Placental epithelial cell (primary cell): ENCODE measurements at places on chromosomes 5 and 9. TPM values are rescaled to one million over a fixed set of nuclear protein-coding genes. Genes with fewer than 3 reads are reported as not detected.

CCNI2 gene
- 0.76 and 1.2 TPM in 2 replicates for total RNA-seq

ZNF169 gene
- 2.1 and 2.4 TPM in 2 replicates for total RNA-seq

MARVELD2 gene
- 20.0 and 29.5 TPM in 2 replicates for total RNA-seq

LCN2 gene
- 0.39 and 0.54 TPM in 2 replicates for total RNA-seq

TLN1 gene
- 118 and 165 TPM in 2 replicates for total RNA-seq

GLT6D1 gene
- not detected in 2 replicates for total RNA-seq

SPINK13 gene
- not detected in 2 replicates for total RNA-seq

KCNV2 gene
- total RNA-seq, result not detected in 2 replicates

SH3PXD2B gene
- total RNA-seq, result 23.2 and 33.2 TPM in 2 replicates

MTRR gene
- total RNA-seq, result 26.3 and 29.7 TPM in 2 replicates

SREK1 gene
- total RNA-seq, result 65.2 and 76.1 TPM in 2 replicates

CCDC171 gene
- total RNA-seq, result 1.7 and 5.1 TPM in 2 replicates

GAPVD1 gene
- 69.5 TPM in 2 replicates for total RNA-seq

NMUR2 gene
- total RNA-seq, result 0.11 TPM in 1 of 2 replicates, not detected in the other

MYOT gene
- total RNA-seq, result not detected in 2 replicates

SEMA6A gene
- total RNA-seq, result under 0.01 and 0.39 TPM in 2 replicates

RBM18 gene
- 7.5 and 8.4 TPM in 2 replicates for total RNA-seq

C9orf153 gene
- total RNA-seq, result under 0.01 TPM in 1 of 2 replicates, not detected in the other

HMMR gene
- total RNA-seq, result 3.5 and 8.6 TPM in 2 replicates

FBP2 gene
- not detected in 2 replicates for total RNA-seq

MIGA2 gene
- total RNA-seq, result 23.6 and 30.3 TPM in 2 replicates

ANKRD31 gene
- total RNA-seq, result 0.39 and 0.43 TPM in 2 replicates
